ENCODE measurements at places on chromosomes 7 and 10. TPM values are rescaled to one million over a fixed set of nuclear protein-coding genes. Genes with fewer than 3 reads are reported as not detected.

The SPDYE5 gene
- total RNA-seq, result not detected

The PPP1R3C gene
- total RNA-seq, result 0.63 TPM

The ANKRD30A gene
- total RNA-seq, result not detected

The FAM25G gene
- not detected for total RNA-seq

The TMEM270 gene
- total RNA-seq, result not detected

The ASB15 gene
- not detected for total RNA-seq

The CPXM2 gene
- not detected for total RNA-seq

The NKX2-3 gene
- total RNA-seq, result not detected

The SUGCT gene
- 1.9 TPM for total RNA-seq

The ZC3HAV1 gene
- total RNA-seq, result 120 TPM

The CHST15 gene
- 0.40 TPM for total RNA-seq

The PAPOLB gene
- total RNA-seq, result not detected

The FUOM gene
- total RNA-seq, result 37.0 TPM

The PHKG1 gene
- total RNA-seq, result 1.2 TPM

The TSPAN14 gene
- total RNA-seq, result 43.8 TPM

The SUN3 gene
- not detected for total RNA-seq

The MYH16 gene
- not detected for total RNA-seq

The NUTM2A gene
- total RNA-seq, result 0.64 TPM

The DRGX gene
- not detected for total RNA-seq

The ELOVL3 gene
- total RNA-seq, result 0.14 TPM

The VAX1 gene
- not detected for total RNA-seq

The TFPI2 gene
- total RNA-seq, result not detected

The GIMAP7 gene
- total RNA-seq, result 36.9 TPM

The ENKUR gene
- 0.11 TPM for total RNA-seq

The AKR1D1 gene
- not detected for total RNA-seq

The ZPBP gene
- total RNA-seq, result not detected

The GRID2IP gene
- total RNA-seq, result 0.05 TPM

The SLC13A1 gene
- not detected for total RNA-seq

The IDI2 gene
- total RNA-seq, result not detected

The NUTM2E gene
- total RNA-seq, result 0.27 TPM

The PILRB gene
- total RNA-seq, result 37.5 TPM

The NACAD gene
- total RNA-seq, result 0.14 TPM

The RET gene
- total RNA-seq, result 0.19 TPM

The SLC26A3 gene
- total RNA-seq, result not detected

The STMP1 gene
- total RNA-seq, result 18.7 TPM

The SDK1 gene
- total RNA-seq, result 1.1 TPM

The CALN1 gene
- total RNA-seq, result 0.12 TPM

The DGKB gene
- not detected for total RNA-seq

The GSDME gene
- 6.2 TPM for total RNA-seq

The HMX3 gene
- total RNA-seq, result not detected

The HYAL4 gene
- total RNA-seq, result 0.25 TPM

The ZNF438 gene
- 3.1 TPM for total RNA-seq

The TMEM236 gene
- 0.02 TPM for total RNA-seq

The SEC61A2 gene
- 11.3 TPM for total RNA-seq

The ANKRD2 gene
- total RNA-seq, result not detected

The NPSR1 gene
- total RNA-seq, result not detected
